ENCODE measurements at places on chromosomes 7 and 10.

- DNase-seq: no peak
Measured at GRCh38 chr10:712089-712488, 22.6 kb upstream of the DIP2C start.

DNA sequence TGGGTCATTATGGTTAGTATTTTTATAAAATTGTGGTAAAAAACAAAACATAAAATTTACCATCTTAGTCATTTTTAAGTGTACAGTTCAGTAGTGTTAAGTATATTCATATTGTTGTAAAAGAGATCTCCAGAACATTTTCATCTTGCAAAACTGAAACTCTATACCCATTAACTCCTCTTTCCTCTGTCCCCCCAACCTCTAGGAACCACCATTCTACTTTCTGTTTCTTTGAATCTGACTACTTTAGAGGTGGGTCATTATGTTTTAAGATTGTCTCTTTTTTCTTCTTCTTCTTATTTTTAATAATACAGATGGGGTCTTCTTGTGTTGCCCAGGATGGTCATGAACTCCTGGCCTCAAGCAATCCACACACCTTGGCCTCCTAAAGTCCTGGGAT lies 84.1 kb downstream of the DOCK4 start:
- no peak for DNase-seq

DNA sequence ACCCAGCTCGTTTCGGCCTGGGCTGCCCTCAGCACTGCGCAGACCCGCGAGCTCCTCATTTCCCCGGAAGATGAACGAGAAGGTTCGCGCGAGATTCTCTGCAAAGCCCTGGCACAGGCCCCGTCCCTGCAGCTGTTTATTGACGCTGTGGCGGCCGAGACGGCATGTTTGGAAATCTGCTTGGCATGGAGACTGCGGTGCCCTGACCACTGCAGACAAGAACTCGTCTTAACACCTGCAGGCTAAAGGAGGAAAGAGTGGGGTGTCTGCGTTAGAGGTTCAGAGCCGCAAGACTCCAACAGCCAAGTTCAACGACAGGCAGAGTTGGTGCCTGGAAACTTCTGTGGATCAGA lies 125.6 kb downstream of the DNAJB6 start:
- no peak for DNase-seq

GRCh38 chr7:137978464-137979237 lies 23.2 kb downstream of the CREB3L2 start:
- DNase-seq: no peak

GRCh38 chr7:34723866-34724490 lies 66.0 kb downstream of the NPSR1 start:
- DNase-seq: no peak

Measured in T-helper 22 cell (primary cell).